Heart left ventricle (tissue), 16 donors: ENCODE measurements at places on chromosomes 13 and 19. TPM values are rescaled to one million over a fixed set of nuclear protein-coding genes. Genes with fewer than 3 reads are reported as not detected.
A peak's percentile ranks its signal among the peaks of the same experiment; 100 is the strongest.

Gene MIA
- not detected for total RNA-seq

Gene GDF15
- 0.93 TPM for total RNA-seq

Gene C19orf18
- total RNA-seq: 2.4 TPM

Gene MEIOSIN
- not detected for total RNA-seq

Gene RGS9BP
- total RNA-seq: 4.5 TPM

GRCh38 chr13:77328819-77329132 lies 1.9 kb upstream of the MYCBP2 start:
- H3K36me3 ChIP-seq: no peaks in the 10 kb centered on the region
- no peaks in the 10 kb centered on the region for H3K27me3 ChIP-seq
- peak; percentile 22 for DNase-seq
- H3K4me1 ChIP-seq: peaks cover 43% of the 10 kb centered on the region
- peak overlapping the region; percentile 94 for H3K27ac ChIP-seq

DNA sequence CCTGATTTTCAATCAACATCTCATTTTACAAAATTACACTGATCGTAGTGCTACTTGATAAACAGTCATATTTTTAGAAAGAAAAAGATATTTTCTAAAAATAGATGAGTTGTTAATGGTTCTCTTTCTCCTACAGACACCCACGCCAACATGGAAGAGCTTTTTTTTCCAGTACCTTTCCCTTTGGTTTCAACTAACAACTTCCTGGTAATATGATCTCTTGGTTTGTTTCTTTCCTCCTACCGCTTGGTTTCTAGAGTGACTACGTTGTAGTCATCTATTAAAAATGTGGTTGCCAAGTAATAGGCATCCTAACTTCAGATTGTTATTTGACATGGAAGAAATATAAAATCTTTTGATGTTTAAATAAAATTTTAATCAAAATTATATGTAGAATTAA lies 189.0 kb downstream of the LACC1 start:
- no peaks in the 10 kb centered on the region for H3K36me3 ChIP-seq
- H3K27ac ChIP-seq: no peak overlapping the region
- no peaks in the 10 kb centered on the region for H3K27me3 ChIP-seq
- DNase-seq: no peak

DNA sequence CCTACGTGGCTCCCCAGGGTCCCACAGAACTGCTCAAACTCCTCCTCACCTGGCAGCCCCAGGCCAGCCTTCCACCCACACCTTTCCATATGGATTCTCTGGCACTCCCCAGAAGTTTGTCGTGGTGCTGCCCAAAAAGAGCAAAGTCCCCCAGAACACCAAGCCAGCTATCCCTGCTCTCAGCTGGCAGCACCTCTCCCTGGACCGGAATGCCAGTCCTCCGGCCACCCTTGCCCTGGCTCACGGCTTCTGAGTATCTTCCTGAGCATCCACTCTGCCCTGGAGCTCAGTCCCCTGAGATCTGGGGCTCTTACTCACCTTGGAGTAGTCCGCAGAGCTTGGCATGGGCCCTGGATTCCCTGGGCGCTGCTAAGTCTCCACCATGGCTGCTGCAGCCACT lies 166.5 kb upstream of the ZNF507 start:
- no peaks in the 10 kb centered on the region for H3K36me3 ChIP-seq
- DNase-seq: no peak
- H3K27me3 ChIP-seq: no peaks in the 10 kb centered on the region
- H3K27ac ChIP-seq: no peak overlapping the region
- no peak overlapping the region for H3K4me3 ChIP-seq

DNA sequence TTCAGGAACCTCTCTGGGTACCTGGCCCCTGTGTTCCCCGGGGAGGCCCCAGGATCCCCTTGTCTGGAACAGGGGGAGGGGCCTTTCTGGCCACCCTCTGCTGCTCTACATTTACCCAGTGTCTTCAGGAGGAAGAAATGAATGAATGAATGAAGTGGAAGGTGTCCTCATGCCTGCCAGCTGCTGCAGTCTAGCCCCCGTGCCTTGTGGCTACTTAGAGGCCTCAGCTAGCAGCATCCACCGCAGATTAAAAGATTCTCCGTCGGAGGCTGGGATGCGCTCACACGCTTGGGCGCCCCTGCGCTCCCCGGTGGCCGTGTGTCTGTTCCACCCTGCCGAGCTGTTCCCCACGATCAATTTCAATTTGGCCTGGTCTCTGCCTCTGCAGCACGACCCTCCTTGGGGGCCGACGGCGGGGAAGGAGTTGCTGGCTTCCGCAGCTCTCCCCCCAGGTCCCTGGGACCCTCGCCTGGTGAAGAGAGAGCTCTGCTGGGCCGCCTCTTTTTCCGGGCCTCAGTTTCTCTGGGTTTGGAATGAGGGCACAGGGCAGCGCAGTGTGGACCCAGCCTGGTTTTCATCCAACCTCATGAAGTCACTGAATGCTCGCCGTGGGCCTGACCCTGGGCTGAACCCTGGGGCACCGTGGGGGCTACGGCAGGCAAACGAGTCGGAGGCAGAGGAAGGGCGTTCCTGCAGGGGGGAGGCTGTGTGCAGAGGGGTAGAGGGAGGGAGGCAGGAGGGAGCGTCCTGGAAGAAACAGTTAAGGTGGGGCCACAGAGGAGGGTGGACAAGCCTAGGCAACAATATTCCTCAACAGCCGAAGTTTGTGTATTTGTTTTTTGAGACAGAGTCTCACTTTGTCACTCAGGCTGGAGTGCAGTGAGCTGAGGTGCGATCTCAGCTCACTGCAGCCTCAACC lies 28.3 kb downstream of the EFNA2 start:
- peaks cover 38% of the 10 kb centered on the region for H3K27me3 ChIP-seq
- H3K4me3 ChIP-seq: no peak overlapping the region
- no peak for DNase-seq
- H3K27ac ChIP-seq: no peak overlapping the region
- H3K36me3 ChIP-seq: no peaks in the 10 kb centered on the region

GRCh38 chr13:66778461-66778860 lies 451.7 kb downstream of the PCDH9 start:
- no peak overlapping the region for H3K27ac ChIP-seq
- H3K27me3 ChIP-seq: no peaks in the 10 kb centered on the region
- no peaks in the 10 kb centered on the region for H3K36me3 ChIP-seq
- peaks cover 3% of the 10 kb centered on the region for H3K4me1 ChIP-seq
- no peak overlapping the region for H3K4me3 ChIP-seq
- no peak for DNase-seq

DNA sequence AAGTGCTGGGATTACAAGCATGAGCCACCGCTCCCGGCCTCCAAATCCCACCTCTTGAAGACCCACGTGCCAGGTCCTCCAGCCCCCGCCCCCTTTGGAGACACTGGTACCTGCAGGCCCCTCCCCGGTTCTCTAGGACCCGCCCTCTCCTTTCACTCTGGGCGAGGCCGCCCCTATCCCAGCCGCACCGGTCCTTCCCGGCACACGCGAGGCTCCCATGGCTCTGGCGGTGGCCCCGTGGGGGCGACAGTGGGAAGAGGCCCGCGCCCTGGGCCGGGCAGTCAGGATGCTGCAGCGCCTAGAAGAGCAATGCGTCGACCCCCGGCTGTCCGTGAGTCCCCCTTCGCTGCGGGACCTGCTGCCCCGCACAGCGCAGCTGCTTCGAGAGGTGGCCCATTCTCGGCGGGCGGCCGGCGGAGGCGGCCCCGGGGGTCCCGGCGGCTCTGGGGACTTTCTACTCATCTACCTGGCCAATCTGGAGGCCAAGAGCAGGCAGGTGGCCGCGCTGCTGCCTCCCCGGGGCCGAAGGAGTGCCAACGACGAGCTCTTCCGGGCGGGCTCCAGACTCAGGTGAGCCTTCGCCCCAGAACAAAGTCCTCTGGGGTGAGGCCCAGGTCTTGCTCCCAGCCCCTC lies at the start of gene CBLC:
TSS of gene CBLC (plus strand) at position 176 of the 633 bp plus-strand sequence. CDS start at position 218, 42 bp downstream.
- H3K4me3 ChIP-seq: no peak within 1 kb of the TSS
- H3K27me3 ChIP-seq: no peaks in the 10 kb centered on the region
- no peaks in the 10 kb centered on the region for H3K36me3 ChIP-seq
- no peak within 1 kb of the TSS for H3K27ac ChIP-seq

DNA sequence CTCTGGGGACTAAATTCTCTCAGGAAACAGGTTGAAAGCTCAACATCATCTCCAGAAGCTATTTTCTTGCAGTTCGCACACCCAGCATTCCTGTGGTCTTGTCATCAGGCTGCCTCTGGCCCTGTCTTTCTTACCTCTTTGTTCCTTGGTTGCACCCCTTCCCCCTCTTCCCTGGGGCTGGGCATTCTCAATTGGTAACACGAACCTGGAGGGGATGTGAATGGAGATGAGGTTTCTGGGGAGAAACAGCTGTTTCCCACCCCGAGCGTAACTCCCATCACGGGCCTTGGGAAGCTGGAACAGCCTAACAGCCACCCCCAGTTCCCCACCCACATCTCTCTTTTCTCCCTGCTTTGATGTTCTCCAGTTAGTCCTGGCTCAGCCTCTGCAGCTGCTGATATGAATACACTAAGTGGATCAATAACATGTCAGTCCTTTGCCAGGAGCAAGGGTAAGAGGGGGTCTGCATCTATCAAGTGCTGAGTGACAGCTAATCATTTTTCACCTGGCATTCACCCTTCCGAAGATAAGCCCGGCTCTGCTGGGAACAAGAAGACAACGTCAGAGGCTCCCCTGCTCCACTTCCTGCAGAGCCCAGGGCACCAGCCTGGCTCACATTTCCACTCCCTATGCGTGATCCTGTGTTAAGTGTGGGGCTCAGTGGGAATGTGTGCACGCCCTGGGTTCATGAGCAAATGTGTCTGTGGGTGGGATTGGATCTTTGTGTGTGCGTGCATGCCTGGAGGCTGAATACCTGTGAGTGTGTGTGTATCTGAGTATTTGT lies 74.0 kb upstream of the KCTD15 start:
- no peaks in the 10 kb centered on the region for H3K27me3 ChIP-seq
- H3K27ac ChIP-seq: no peak overlapping the region
- no peak for DNase-seq
- H3K36me3 ChIP-seq: no peaks in the 10 kb centered on the region
- no peaks in the 10 kb centered on the region for H3K4me1 ChIP-seq

DNA sequence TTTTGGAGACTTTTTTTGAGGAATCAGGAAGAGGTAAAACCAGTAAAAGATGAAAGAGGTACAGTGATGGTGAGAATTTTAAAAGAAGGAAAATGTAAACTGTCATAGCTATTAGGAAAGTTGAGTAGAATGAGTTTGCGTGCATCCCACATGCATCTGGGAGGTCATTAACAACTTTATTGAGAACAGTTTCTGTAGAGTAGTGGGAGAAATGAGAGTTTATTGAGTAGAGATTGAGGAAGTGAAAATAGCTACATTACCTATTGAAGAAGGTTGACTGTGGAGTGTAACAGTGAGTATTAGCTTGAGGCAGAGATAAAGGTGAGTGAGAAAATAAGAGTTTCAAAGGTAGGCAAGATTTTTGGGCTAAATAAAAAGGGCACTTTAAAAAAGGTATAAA lies 38.7 kb downstream of the BRCA2 start:
- H3K27me3 ChIP-seq: no peaks in the 10 kb centered on the region
- DNase-seq: no peak
- H3K36me3 ChIP-seq: no peaks in the 10 kb centered on the region
